Left lung (tissue), 14 donors: ENCODE measurements at places on chromosomes 1 and 21.

DNA sequence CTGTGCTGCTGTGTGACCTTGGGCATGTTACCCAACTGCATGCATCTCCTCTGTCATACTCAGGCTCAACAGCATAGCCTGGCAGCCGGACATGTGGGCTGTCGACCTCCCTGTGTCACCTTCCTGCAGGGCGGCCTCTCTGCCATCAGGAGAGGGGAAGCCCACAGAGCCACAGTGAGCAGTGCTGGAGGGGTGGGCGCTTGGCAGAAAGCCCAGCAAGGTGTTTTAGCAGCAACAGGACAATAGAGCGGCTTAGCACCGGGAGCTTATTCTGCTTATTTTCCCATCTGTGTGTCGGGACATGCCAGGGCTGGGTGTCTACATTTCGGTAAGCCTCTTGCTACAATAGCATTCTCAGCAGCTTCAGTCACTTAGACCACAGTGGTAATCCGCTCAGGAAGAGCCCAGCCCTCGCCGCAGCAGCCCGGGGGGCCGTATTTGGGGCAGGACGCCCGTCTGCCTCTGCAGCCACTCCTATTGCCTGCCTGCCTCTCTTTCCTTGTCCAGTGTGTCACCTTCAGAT is 22.8 kb upstream of the CDK18 start:
- no peaks in the 10 kb centered on the region for H3K4me1 ChIP-seq
- no peak for DNase-seq
- no peaks in the 10 kb centered on the region for H3K36me3 ChIP-seq
- no peak overlapping the region for H3K4me3 ChIP-seq

DNA sequence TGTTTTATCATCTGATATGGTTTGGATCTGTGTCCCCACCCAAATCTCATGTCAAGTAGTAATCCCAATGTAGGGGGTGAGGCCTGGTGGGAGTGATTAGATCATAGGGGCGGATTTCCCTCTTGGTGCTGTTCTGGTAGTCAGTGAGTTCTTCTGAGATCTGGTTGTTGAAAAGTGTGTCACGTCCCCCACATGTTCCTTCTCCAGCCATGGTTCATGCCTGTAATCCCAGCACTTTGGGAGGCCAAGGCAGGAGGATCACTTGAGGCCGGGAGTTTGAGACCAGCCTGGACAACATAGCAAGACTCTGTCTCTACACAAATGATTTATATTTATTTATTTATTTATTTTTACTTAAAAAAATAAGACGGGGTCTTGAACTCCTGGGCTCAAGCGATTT is 30.8 kb upstream of the EDARADD start:
- no peak overlapping the region for H3K27ac ChIP-seq
- no peak for DNase-seq
- H3K27me3 ChIP-seq, result no peaks in the 10 kb centered on the region
- no peaks in the 10 kb centered on the region for H3K36me3 ChIP-seq
- no peak overlapping the region for H3K4me3 ChIP-seq
- no peaks in the 10 kb centered on the region for H3K4me1 ChIP-seq

- no peak for DNase-seq
- no peak overlapping the region for H3K27ac ChIP-seq
- no peaks in the 10 kb centered on the region for H3K36me3 ChIP-seq
- H3K4me1 ChIP-seq, result no peaks in the 10 kb centered on the region
- no peaks in the 10 kb centered on the region for H3K27me3 ChIP-seq
These were observed 284.6 kb upstream of the KAZN start for GRCh38 chr1:14313731-14314431.

GRCh38 chr1:8754993-8755392 is 62.4 kb downstream of the RERE start:
- no peak for DNase-seq
- H3K4me3 ChIP-seq, result no peak overlapping the region
- no peak overlapping the region for H3K27ac ChIP-seq
- no peaks in the 10 kb centered on the region for H3K27me3 ChIP-seq
- no peaks in the 10 kb centered on the region for H3K36me3 ChIP-seq

GRCh38 chr1:37181425-37181824 is 147.1 kb upstream of the GRIK3 start:
- no peaks in the 10 kb centered on the region for H3K4me1 ChIP-seq
- no peak overlapping the region for H3K27ac ChIP-seq

- H3K27ac ChIP-seq, result no peak overlapping the region
- H3K4me3 ChIP-seq, result no peak overlapping the region
- DNase-seq, result no peak
- H3K27me3 ChIP-seq, result no peaks in the 10 kb centered on the region
- no peaks in the 10 kb centered on the region for H3K4me1 ChIP-seq
- H3K36me3 ChIP-seq, result no peaks in the 10 kb centered on the region
These were observed 11.6 kb downstream of the PDE9A start for GRCh38 chr21:42665026-42665425.

DNA sequence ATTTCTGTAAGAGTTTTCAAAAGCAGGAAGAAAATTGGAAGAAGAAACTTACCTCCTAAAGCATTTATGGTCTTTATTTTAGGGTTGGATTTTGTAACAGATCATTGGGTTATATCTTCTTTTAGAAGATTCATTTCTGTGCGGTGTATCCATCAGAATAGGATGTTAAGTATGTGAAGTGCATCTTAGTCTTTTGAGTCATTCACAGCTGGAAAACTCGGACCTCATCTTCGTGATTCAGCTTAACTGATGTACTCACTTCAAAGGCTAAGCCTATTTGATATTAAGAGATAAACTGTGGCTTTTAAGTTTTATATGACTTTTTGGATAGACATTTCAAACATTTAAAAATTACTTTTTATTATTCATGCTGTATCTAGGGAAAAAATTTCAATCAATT is 56.3 kb downstream of the GIPC2 start:
- no peak overlapping the region for H3K4me3 ChIP-seq
- no peak for DNase-seq
- H3K27me3 ChIP-seq, result no peaks in the 10 kb centered on the region
- no peaks in the 10 kb centered on the region for H3K4me1 ChIP-seq
- peak overlapping the region; percentile 58 for H3K27ac ChIP-seq

DNA sequence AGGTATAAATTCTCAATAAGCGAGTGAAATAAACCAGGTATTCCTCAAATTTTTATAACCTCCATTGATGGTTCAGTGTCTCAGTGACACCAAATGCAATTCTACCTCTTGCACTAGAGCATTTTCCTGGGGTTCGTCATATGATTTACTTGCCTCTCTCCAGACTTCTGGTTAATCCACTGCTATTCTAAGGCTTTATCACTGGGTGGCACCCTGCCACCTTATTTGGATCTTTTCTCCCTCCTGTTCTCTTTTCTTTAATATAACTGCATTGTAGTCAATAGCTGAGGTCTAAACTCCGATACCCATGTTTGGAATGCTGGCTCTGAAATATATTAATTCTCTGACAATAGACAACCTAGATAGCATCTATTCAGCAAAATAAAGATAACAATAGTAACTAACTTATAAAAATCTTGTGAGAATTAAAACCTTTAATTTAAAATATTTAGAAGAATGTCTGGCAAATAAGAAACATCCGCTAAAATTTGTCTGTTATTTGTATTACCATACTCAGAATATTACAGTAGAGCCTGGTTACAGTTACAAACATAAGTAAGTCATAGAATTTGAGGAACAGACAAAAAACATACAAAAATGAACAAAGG is 436.4 kb downstream of the PLA2G4A start:
- no peak overlapping the region for H3K4me3 ChIP-seq
- H3K36me3 ChIP-seq, result no peaks in the 10 kb centered on the region
- H3K27ac ChIP-seq, result no peak overlapping the region
- H3K27me3 ChIP-seq, result no peaks in the 10 kb centered on the region
- DNase-seq, result peak; percentile 65
